ENCODE measurements at places on chromosomes 11 and 22.
A peak's percentile ranks its signal among the peaks of the same experiment; 100 is the strongest.

DNA sequence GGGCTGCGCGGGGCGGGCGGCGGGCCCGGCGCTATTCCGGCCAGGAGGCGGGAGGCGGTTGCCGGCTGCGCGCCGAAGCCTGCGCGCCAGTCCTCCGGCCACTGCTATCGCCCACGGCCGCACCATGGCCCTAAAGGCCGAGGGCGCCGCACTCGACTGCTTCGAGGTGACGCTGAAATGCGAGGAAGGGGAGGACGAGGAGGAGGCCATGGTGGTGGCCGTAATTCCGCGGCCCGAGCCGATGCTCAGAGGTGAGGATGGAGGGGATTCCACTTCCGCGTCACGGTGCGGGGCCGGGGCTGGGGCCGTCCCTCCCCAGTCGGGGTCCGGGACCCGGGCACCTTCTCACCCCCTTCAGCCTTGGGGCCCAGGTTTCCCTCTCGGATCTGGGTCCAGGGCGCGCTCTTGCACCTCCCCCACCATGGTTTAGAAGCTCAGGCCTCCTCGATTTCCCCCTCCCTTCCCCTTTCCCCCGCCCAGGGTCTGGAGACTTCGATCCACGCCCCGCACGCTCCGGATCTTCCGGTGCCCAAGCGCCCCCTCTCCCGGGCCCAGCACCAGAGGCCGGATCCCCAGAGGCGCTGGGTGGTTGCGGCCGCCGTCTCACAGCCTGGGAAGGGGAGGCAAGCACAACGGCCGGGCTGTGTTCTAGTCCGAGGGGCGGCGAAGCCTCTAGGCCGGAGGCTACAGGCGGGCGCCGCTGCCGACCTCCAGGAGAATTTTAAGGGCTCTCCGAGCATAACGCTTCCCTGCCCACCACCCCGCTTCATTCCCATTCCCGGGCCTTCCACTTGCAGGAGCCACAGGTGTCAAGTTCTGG is 517 bp downstream of the SPINDOC start:
- DNase-seq: no peak

GRCh38 chr11:34905666-34906065 is 10.5 kb downstream of the APIP start:
- DNase-seq: no peak

DNA sequence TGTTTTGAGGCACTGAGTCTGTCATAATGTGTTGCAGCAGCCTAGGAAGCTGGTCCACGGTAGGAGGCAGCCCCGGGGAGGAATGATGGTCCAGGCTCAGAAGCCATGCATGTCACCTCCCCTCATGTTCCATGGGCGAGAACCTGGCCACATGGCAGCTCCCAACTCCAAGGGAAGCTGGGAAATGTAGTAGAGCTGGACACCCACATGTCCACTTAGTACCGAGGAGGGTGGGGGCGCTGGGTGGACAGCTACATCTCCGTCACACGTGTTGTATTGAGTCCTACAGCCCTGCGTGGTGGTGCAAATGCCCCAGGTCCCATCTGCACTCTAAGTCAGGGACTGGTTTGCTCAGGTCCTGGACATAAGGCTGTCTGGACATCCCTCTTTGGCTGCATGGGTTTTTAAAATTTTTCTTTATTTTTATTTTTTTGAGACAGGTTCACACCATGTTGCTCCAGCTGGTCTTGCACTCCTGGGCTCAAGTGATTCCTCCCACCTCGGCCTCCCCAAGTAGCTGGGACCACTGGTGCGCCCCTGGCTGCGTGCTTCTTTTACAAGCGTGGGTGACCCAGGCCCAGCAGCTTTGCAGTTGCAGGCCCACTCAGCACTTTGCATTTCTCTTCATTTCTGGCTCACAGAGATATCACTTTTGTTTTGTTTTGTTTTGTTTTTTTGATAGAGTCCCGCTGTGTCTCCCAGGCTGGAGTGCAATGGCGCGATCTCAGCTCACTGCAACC is 3.9 kb upstream of the CTTN start:
- DNase-seq: no peak

DNA sequence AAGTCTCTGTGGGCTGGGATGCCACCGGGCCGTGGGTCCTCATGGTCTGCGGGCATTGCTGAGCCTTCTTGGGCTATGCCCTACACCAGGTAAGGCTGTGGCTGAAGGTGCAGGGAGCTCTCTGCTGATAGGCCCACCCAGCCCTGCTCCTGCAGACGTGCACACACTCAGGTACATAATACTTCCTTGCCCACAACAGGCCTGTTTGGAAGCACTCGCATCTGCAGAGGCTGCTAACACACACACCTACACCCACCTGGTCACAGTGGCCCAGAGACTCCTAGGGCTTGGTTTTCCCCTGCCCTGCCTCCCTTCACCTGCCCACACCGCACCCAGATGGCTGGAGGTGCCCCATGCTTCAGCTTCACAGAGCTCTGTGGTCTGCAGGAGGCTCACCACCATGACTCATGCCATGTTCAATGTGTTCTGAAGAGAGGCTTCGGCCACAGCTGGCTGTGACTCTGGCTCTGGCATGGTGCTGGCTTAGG is 72.8 kb upstream of the KCNQ1OT1 start:
- DNase-seq: peak; percentile 5

GRCh38 chr11:70521475-70522308 is 123.4 kb downstream of the CTTN start:
- no peak for DNase-seq

- no peak for DNase-seq
These were observed 60.9 kb upstream of the EED start for GRCh38 chr11:86183694-86184093.

DNA sequence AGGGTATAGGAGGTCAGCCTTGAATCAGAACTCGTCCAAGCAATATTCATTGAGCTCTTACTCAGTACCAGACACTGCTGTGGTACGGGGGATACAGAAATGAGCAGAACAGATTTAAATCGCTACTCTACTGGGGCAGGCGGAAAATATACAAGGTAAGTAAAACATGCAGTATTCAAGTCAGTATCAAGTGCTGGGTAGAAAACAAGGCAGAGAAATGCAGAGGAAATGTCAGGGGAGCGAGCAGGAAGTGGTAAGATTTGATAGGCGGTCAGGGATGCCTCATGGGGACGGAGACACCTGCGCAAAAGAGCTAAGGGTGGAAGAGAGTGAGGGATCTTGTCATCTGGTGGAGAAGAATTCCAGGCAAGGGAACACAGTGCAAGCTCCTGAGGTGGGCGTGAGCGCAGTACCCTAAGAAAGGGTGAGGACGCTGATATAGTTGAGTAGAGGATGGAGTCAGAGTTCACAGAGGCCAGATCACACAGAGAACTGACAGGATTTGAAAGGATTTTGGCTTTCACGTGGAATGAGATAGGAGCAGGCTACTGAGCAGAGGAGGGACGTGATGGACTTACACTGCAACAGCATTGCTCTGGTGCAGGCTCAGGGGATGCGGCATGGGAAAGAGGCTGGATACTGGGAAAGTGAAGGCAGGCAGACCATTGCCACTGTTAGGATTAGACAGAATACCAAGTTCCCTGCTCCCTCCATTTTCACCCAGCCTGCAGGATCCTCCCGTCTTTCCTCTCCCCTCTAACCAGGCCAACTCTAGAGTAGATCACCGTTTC is 35.8 kb downstream of the SC5D start:
- DNase-seq: peak; percentile 13

- DNase-seq: no peak
These were observed 133.2 kb downstream of the ADAMTS15 start for GRCh38 chr11:130581646-130582045.

GRCh38 chr22:49971232-49972162 is 10.9 kb downstream of the PIM3 start:
- DNase-seq: no peak
